ENCODE measurements at places on chromosomes 1 and 21.
A peak's percentile ranks its signal among the peaks of the same experiment; 100 is the strongest.

DNA sequence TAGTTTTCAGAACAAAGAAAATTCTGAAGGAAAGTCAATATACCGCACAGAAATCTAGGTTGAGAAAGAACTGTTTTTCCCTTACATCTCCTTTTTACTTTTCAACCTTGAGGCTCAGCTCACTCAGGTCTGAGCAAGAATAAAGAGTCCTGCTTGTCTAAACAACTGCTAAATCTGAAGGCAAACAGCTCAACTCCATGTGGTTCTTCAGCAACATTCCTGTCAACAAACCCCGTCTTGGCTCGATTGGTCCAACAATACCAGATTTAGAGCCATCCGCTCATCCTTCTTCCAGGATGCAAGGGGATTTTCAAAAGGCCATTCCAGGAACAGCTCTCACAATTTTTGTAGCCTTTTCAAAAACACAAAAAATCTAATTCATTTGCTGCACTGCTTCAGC is 119.8 kb downstream of the HLCS start:
- DNase-seq, result no peak

DNA sequence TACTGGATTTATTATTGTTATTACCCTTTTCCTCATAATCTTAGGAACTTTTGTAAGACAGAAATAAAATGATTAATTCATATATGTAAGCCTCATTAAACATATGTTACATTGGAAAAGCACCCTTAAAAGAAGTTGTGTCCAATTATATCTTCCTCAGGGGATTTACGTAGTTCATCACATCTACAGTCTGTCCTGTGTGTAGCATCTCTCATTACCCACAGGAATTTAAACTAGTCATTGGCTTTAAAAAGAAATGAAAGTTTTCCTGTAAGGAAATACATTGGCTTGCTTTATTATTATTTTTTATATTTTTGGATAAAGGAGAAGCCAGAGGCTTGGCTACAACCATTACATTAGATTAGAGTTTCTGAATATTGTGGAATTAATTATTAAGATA is 56.1 kb downstream of the SWT1 start:
- no peak for DNase-seq

- no peak for DNase-seq
Observed at GRCh38 chr1:231508941-231509340, 19.5 kb upstream of the TSNAX start.

GRCh38 chr1:162353078-162353477 is 23.6 kb downstream of the SPATA46 start:
- DNase-seq, result no peak

DNA sequence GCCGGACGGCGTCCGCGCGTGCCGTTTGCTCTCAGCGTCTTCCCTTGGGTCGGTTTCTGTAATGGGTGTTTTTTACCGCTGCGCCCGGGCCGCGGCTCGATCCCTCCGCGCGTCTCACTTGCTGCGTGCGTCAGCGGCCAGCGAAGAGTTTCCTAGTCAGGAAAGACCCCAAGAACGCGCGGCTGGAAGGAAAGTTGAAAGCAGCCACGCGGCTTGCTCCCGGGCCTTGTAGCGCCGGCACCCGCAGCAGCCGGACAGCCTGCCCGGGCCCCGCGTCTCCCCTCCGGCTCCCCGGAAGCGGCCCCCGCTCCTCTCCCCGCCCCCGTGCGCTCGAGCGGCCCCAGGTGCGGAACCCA is 159.8 kb downstream of the RUNX1 start:
- peak; percentile 51 for DNase-seq

DNA sequence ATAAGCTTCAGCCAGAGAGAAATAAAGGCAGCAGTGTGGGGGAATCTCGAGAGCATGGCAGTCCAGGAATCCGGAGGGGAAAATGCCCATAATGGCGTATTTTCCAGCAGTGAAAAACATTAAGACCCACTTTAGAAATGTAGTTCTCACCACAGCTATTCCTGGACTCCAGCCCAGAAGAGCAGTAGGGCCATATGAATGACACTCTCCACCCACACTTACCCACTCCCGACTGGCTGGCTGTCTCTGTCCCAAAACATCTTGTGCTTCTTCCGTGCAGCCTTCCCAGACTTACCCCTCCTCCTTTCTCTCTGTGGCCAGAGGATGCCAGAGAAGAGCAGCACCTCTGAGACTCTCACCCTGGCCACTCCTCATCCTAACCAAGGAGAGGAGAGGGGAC is 56.4 kb downstream of the TRABD2B start:
- no peak for DNase-seq

DNA sequence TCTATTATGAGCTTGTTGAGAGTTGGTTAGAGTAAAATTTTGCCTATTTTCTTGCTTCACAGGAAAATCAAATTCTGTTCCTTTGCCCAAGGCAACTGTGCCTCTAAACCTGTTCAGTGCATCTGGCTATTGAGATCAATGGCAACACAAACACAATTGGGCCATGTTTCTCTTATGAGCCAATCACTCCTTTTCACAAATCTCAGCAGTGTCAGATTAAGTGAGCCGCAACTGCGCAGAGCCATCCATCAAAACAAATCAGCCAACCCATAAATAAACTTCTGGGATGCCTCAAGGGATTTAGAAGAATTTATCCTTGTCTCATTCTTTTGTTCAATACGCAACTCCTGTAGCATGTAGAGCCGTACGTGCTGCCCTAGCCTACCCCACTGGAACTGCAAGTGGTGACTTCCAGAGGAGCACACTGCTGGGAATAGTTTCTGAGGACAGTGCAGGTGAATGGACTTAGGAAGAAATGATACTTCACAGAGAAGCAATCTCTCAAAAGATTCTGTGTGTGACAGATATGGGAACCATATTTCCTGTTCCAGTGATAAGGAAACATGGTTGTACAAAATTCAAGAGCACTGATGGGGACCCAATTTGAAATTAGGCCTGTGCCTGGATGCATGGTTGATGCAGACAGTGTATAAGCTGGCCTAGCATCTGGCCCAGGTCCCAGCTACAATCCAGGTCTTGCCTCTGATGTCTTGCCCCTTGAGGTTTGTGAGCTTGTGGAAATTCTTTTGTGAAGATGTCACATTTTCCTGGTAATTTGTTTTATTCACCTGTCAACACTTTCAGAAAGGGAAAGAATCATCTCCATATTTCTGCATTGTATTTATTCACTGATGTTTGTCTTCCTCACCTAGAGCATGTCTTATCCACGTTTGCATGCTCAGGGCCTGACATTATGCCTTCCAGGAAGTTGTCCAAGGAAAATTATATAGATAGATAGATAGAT is 166.2 kb downstream of the URB2 start:
- no peak for DNase-seq

DNA sequence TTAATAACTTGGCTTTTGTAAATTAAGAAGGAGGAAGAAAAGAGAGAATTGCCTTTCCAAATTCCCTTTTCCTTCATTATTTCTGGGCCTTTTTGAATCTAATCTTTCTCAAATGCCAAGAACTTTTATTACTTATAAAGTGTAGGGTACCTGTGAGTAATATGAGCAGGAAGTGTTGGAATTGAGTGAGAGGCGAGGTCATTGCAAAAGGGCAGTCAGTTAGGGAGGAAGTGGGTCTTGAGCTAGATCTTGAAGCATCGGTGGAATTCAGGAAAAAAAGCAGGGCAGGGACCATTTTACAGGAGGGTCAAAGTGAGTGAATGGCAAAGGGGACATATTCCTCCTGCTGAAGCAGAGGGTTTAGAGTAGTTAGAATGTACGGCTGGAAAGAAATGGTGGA is 23.4 kb downstream of the DDI2 start:
- no peak for DNase-seq

Measured in endothelial cell (in vitro differentiated cells).